Upper lobe of left lung (tissue), 6 donors: ENCODE measurements at places on chromosomes 7 and 10.

DNA sequence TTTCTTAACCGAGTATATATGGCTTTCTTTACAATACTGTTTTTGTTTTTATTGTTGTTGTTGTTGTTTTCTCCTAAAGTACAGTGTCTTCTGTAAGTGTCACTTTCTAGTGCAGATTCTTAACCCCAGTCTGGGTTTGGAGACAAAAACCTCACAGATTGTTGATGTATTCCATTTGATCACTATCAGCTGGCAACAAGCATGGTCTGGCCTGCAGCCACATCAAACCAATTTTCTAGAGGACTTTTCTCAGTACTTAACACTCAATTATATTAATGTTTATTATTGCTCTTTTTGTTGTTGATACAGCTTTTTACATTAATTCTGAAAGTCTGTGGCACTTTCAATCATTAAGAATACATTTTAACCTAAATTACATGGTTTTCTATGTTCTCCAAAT, 17.1 kb downstream of the LRRN3 start:
- DNase-seq, result no peak

GRCh38 chr7:7789551-7789988, 71.2 kb upstream of the RPA3 start:
- no peak for DNase-seq

DNA sequence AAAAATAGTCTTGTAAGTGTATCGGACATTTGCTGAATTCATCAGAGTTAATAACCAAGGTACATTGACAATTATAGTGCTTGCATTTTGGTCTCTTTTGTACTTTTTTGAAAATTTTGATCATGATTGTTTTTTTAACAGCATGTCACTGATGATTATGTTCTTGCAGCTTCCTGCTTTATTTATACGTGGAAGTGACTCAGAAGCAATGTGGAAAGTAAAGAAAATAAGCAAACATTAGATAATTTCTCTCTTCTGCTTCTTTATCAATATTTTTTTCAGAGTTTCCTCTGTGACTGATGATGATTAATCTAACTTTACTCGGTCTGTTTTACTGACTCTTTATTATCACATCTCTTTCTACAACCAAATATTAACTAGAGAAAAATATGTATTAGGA, 1351.9 kb downstream of the REEP3 start:
- no peak for DNase-seq

GRCh38 chr7:16494551-16494950, 29.0 kb upstream of the SOSTDC1 start:
- DNase-seq, result no peak

GRCh38 chr10:96642973-96643372, 56.2 kb upstream of the TM9SF3 start:
- DNase-seq, result no peak

DNA sequence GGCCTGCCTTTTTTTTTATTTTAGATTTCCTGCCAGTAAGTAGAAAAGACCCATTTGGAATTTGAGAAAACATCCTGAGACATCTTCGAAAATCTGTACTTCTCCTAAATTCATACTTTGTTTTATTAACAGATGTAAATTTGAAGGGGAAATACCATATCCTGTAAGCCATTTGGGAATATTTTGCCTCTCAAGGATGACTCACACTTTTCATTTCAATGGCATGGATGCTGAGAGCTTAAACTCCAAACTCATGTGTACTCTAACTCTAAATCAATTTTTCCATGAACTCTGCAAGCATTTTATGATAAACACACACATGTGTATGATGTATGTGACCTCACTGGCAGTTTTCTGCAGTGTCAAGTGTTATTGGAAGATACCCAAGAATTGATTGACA, 89.0 kb downstream of the SEMA3A start:
- no peak for DNase-seq

DNA sequence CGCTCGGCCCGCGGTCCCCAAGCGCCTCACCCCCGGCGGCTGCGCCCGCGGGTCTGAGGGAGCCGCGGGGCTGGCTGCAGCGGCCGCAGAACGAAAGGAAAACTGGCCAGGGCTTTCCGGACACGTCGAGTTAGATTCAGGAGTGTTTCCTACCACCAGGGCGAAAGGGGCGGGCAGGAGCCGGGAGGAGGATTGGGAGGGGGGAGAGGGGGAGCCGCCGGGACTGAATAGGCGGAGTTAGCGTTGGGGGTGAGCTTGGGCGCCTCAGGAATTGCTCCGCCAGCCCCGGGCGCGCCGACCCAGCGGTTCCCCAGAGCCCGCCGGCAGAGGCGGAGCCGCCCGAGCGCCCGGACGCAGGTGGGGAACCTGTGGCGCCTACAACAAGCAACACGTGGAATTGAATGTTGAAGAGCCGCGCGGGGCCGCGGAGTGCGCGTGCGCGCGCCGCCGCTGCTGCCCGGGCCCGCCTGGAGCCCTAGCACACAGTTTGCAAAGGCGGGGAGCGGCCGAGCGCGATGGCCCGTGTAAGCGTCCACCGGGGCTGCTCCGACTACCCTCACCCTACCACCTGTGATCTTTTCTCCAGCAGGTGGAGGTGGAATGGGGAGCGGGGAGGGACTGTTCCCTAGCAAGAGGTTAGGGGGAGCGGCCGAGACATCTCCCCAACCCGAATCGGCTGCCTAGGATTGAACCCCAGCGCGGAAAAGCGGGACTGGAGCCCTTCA, at the start of gene CADPS2:
CADPS2 (minus strand) TSS at position 104 of the 725 bp plus-strand sequence. CDS start 123 bp downstream, outside the sequence.
- DNase-seq, result peak; percentile 91

DNA sequence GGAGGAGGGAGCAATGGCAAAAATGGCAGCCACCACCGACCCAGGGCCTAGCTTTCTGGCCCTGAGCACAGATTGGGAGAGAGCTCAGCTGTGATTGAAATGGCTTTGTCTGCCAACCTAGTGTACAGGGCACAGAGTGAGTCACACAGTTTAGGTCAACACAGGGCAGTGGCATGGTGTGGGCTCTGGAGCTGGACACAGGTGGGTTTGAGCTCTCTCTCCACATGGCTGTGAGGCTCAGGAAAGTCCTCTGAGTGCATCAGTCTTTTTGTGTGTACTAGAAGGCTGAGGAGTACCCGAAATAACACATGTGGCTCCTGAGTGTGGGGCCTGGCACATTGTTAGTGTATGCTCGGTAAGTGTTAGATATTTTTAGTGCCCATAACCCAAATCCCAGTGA, 60.2 kb upstream of the LOXL4 start:
- no peak for DNase-seq

- DNase-seq, result no peak
Observed at GRCh38 chr7:112437072-112437471, 13.2 kb upstream of the IFRD1 start.

DNA sequence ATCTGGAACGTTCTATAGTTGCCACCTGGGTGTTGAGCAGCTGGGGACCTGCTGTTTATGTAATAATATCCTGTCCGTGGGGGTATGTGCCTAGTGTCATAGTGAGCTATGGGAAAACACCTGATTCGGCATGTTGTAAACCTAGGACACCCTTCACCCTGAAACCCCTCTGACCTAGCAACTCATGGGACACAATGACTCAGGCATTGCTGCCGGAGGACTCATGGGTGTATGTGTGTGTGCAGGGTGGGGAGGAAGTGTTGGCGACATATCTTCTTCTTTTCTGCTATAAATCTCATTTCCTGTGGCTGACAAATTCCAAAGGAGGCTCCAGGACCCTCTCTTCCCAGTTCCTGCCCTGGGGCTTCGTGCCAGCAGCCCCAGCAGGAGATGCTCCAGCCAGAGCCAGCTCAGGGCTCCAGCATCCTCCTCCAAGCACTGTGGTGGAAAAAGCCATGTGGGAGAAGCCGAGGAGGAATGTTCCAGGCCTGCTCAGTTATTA, 77.0 kb upstream of the PODXL start:
- DNase-seq, result no peak

DNA sequence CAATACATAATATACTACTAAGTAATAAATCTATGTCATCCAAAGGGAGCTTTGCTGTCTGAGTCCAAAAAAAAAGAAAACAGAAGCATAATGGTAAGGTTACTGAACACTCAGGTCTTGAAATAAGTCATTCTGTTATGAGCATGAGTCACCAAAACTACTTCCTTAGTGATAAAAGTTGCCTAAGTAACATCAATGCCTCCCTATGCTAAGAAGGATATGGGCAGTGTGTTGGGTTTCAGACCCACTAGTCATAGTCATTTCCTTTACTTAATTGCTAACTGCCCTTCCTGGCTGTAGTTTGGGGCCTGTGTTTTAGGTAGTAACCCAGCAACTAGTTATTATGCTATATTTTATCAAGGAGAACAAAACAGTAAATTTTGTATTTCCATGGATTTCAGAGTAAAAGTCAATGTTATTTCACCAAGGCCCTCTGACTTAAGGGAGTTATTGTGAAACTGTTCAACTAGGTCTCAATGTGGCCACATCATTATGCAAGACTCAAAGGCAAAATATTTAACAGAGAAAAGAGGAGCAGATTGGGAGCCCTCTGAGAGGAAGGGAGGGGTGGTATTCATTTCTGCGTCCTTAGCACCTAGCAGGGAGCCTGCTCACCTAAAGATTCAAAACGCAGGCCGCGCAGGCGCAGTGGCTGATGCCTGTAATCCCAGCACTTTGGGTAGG, 11.7 kb upstream of the VIM start:
- no peak for DNase-seq

DNA sequence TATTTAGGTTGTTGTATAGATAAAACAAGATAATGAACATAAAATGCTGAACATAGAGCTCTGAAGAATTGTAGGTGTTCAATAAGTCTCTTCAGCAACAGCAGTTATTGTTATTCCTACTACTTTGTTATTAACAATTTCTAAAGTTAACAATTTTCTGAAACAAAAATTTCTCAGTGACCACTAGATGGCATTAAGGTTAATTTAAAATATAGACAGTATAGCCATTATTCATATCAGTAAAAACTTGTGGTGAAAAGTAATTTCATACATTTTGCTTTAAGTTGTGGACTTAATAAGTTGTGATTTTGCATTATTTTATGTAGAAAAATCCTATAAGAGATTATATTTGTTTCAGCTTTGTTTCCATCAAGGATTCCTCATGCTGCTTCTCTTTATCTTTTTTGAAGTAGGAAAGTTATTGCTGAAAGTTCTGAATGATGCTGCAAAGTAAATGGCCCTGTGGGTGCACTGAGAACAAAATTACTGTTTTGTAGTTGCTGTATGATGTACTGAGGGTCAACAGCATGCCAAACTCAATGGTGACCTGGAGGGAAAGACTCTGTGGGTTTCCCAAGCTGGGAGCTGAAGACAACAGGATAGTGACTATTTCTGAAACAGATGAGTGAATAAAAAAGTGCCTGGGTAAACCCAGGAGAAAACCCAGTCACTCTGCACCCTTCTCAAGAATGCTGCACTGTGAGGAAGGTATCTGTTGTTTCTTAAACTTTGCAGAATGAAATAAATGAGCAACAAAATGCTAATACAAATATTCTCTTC, 253.6 kb downstream of the KIF20B start:
- no peak for DNase-seq

GRCh38 chr10:17859492-17860156, 50.5 kb downstream of the MRC1 start:
- no peak for DNase-seq

DNA sequence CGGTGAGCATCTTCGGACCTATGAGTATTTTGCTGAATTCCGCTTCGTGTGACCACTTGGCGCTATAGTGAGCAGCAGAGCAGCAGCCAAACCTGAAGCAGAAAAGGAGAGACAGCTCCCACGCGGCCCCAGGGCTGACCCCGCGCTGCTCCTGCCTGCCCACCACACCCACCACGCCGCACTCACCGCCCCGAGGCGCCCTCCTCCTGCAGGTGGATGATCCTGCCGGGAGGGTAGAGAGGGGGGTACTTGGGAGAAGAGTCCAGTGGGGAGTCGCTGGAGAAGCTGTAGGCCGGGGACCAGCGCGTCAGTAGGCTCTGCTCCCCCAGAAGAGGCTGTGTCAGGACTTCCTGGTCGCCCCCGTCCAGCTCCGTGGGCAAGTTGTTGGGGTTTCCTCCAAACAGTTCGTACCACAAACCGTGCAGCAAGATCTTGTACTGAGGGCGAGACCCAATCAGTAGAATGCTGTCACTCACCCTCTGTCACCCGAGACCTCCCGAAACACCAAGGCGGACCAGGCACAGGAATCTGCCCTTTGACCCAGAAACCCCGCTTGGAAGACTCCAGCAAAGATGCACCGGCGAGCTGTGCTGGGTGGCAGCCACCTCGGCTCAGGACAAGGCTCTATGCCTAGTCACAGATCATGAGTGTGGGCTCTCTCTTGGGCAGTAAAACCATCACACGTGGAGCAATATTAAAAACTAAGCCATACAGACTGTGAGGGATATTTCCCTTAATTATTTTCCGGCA, 37.6 kb downstream of the DAGLB start:
- peak; percentile 77 for DNase-seq

- no peak for DNase-seq
Observed at GRCh38 chr7:155204744-155205367, 92.8 kb upstream of the INSIG1 start.

DNA sequence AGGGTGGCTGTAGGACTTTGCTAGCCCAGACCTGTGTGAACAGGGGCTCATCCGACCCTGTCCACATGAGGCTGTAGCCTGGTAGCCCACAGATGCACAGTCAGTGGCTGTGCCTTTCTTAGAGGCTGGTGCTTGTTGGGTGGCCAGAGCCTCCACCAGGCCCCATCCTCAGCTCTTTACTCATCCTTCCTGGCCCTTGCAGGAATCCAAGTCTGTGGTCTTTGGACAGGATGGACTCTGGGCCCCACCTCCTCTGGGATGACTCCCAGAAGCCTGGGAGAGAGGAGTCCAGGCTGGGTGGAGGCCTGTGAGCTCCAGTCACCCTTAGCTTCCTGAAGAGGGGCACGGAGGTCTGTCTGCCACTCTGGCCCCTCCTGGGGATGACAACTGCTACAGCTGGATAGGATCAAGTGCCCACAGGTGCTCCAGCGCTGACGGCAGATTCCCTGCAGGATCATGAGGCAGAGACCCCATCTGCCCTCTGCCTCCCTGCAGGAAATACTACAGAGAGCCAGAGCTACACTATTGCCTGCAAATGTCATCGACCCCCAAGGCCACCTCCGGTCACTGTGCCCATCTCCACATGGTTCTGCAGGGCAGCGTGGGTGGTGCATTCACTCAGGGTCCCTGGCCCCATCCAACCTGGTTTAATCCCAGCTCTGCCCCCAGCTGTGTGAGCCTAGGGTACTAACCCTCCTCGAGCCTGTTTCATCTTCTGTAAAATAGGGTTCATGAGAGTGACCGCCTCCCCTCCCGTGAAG, 114.5 kb downstream of the PTPN20 start:
- no peak for DNase-seq

DNA sequence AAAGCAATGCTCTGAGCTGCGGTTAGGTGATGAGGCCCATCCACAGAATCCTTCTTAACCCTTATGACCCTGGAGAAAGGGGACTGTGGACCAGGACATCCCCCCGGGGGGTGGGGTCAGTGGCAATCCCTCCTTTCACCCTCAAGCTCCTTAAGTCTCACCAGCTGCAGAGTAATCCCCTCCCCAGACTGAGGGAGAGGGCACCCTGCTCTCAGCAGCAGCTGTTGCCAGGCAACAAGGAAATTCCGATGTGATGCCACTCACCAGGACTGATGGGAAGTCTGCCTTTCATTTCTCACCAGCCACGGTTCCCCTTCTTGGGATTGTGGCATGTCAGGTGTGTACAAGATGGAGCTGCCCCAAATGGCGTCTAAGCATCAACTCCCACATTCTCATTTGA, 129.6 kb downstream of the DOCK1 start:
- DNase-seq, result no peak
